ENCODE measurements at places on chromosomes 2 and 18.

GRCh38 chr2:232299927-232300674 lies 78.5 kb upstream of the ALPP start:
- DNase-seq, result no peak

DNA sequence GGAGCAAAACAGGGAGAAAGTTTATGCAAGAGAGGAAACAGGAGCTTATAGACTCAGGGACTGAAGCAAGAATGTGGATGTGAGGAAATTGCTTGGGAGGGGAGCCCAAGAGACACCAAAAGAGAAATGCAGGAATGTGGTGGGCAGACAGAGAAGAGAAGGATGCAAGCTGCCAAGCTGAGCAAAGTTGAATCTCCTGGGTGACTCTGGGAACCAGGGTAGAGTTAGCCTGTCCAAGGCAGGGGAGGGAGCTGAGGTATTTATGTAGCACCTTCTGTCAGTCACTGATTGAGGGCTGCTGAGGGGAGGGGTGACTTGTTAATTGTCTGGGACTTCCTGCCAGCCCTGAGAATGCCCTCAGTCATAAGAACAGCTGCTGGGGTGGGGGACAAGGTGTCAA lies 464.3 kb downstream of the NBAS start:
- no peak for DNase-seq

- DNase-seq, result no peak
These were observed 26.3 kb downstream of the ACSL3 start for GRCh38 chr2:222887124-222887523.

DNA sequence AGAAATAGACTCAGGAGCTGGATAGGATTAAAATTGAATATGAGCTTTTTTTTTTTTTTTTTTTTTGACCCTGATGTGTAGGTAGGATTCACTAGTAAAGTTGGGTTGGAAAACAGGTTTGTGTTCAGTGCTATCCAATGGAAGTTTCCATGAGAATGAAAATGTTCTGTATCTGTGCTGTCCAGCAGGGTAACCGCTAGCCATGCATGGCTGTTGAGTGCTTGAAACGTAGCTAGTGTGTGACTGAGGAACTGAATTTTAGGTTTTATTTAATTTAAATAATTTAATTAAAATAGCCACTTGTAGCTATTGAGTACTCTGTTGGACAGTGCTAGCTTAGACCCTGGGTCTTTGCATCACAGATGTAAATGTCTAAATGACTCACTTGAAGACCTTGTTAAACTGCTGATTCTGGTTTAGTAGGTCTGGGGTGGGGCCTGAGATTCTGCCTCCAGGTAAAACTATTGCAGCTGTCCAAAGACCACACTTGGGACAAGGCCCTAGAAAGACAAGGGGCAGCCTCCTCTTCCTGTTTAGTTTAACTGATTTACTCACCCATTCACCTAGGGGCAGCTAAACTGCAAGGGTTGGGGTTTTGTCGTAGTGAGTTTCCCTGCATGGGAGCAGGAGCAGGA lies 84.7 kb upstream of the STON1 start:
- DNase-seq, result no peak

GRCh38 chr2:27102329-27102728 lies 15.8 kb downstream of the KHK start:
- DNase-seq, result no peak

DNA sequence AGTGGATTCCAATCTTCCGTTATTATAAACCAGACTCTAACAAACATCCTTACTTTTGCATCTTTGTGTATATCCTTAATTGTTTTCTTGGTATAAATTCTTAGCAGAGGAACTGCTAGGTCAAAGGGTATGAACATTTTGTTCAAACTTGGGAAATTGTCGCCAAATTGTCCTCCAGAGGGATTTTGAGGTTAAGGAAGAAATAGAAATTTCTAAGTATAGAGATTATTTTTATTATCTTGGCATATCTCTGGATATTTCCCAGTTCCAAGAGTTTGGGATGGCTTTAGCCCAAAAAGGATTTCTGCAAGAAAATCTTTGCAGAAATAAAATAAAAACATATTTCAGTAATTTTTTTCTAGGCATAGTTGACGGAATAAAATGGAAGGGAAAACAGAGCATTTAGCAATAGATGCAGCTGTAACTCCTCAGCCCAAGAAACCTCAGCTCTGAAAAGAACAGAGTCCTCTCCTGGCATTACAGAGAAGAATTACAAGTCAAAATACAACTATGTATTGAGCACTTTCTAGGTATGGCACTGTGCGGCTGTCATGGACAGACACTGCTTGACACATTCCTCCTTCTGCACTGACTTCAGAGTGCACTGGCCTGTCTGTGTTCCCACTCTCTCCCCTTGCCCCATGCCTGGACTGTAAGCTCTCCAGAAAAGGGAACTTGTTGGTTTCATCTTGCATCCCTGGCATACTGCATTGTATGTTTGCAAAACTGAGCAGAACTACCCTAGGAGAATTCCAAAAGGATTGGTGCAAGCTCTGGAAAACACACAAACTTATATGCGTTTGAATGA lies 117.3 kb upstream of the STON1 start:
- DNase-seq, result no peak

DNA sequence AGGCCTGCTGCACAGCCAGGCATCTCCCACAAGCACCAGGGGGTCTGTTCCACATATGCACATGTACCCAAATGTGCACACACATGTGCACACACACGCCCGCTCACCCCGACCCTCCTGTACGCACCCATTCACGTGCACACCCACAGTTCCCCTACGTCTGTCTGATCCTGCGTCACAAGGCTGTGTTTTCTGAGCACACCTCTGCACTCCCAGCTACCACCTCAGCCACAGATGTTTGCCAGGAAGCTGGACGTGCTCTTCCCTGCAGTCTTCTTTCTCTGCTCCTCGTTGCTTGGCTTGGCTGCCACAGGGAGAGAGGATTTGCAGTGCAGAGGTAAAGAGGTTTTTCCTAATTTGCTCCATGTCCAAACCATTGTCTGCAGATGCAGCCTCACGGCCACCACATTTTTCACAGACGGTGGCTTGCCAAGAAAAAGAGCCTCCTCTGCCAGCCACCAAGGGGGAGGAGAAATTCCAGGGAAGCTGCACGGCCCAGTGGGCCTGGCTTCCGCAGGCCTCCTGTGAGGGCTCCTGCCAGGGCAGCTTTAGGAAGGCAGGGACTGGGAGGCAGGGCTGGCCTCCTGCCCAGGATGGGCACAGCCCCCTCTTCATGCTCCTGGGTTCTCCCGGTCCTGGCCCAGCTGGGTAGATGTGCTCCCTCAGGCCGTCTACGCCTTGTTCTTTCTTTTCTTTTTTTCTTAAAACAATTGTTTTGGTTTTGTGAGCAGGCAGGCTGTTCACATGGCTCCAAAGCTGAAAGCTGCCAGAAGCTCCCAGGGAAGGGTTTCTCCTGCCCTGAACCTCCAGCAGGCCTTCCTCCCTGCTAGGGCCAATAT lies 29.3 kb upstream of the HS6ST1 start:
- peak; percentile 93 for DNase-seq

DNA sequence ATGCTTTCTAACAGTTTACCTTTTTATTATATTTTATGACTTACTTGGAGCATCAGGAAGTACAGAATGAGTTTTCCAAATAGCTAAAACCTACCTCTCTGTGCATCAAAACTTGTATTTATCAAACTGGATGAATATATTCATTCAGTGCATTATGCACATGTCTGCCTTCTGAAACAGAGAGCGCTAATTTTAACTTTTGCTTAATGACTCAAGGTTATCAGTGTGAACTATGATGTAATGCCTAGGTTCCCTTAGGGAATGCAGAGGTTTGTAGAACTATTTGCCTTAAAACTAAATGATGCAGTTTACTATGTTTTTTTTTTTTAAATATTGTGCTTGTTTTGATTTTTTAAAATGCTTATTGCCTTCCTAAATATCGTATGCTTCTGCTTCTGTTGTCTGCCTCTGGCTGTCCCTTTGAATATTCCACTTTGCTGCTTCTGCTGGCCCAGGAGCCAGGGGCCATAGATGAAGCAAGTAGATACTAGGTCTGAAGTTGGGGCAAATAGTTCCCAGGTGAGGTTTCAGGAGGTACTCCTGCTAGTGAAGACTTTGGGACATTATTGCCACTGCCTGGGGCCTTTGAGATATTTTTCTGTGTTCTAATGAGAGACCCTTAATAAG lies 16.5 kb downstream of the TMEM178A start:
- no peak for DNase-seq

GRCh38 chr18:12907258-12907925 lies 23.4 kb upstream of the PTPN2 start:
- DNase-seq, result no peak

- no peak for DNase-seq
These were observed 699 bp upstream of the RAPGEF4 start for GRCh38 chr2:172734711-172735581.

DNA sequence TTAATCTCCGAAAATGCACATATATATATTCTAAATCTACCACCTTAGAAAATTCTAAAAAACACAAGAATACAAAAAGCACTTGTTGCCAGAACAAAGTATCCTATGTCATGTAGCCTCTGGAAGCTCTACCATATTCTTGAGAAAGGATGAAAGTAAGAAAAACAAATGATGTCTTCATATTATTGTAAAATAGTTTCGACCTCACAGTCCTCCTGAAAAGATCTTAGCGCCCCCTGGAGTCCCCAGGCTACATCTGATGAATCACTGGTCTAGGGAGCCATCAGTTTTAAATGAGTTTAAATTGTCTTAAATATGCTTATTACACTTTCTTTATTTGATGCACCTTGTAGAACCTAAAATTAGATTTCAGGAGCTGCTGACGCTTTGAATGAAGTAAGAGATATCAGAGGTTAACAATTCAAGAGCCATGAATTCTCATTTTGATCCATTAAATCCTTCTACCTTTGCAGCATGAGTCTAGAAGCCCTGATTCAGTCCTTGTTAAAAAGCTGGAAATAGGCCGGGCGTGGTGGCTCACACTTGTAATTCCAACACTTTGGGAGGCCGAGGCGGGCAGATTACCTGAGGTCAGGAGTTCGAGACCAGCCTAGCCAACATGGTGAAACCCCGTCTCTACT lies 138.8 kb downstream of the MCFD2 start:
- DNase-seq, result no peak

DNA sequence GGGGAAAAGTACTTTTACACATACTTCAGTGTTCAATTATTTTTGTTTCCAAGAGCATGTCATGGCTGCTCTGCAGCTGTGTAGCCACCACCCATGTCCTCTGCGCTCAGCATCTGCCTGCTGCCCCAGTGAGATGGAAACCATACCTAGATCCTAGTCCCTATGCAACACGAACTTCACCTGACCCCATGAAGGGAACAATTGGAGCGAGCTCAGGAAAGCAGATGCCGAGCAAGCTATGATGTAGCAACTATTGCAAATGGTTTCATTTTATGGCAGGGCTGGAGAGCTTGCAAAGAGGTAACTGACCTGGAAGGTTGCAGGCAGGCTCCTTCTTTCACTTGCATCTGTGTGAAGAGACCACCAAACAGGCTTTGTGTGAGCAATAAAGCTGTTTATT lies 1.3 kb upstream of the CCDC141 start:
- no peak for DNase-seq

DNA sequence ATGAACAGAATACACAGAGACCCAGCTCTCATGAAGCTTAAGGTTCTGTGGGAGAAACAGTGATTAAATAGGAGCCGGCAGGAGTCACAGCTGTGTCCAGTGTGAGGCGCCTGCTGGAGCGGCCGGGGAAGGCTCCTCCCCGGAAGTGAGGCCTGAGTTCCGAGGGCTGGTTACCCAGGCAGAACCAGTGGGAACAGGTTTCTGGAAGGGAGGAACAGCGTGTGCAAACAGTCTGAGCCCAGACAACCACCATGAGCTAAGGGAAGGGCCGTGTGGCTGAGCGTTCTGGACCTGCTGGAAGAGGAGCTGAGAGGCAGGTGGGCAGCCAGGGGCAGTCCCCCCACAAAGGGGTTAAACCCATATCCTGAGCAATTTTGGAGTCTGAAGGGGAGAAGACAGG lies 26.0 kb upstream of the NPAS2 start:
- no peak for DNase-seq

- no peak for DNase-seq
These were observed 244.9 kb downstream of the IRS1 start for GRCh38 chr2:226554701-226555100.

DNA sequence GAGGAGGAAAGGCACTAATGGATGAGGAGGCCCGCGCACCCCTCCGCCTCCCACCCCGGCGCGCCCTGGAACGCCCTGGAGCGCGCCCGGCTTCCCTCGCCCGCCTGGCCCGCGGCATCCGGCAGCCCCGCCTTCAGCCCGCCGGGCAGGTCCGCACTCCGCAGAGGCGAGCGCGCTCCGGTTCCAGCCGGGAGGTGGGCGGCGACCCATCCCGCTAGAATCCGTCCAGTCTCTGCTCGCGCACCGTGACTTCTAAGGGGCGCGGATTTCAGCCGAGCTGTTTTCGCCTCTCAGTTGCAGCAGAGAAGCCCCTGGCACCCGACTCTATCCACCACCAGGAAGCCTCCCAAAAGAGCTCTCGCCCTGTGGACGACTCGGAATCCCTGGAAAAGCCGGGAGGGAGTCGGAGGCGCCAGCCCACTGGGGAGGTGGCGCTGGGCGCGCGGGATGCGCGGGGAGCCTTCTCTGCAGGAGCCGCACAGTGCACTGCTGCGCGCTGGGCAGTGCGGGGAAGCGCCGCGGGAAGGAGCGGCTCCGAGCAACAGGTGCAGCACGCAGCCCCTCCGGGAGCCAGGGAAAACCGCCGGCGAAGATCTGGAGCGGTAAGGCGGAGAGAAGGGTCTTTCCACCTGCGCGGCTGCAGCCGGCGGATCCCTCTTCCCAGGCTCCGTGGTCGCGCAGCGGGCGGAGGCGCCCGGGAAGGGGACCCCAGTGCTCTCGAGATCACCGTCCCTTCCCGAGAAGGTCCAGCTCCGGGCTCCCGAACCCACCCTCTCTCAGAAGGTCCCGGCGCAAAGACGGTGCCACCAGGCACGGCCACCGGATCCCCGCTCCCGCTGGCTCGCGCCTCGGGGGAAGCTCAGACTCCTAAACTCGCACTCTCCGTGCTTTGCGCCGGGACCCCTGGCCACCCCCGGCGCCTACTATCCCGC lies at the start of gene GALR1:
GALR1 (plus strand) TSS at position 280 of the 932 bp plus-strand sequence. CDS start 701 bp downstream, outside the sequence.
- DNase-seq, result no peak

GRCh38 chr2:205375461-205376448 lies 306.5 kb upstream of the NRP2 start:
- no peak for DNase-seq

- peak; percentile 47 for DNase-seq
These were observed 71.0 kb downstream of the TPO start for GRCh38 chr2:1484131-1484884.

DNA sequence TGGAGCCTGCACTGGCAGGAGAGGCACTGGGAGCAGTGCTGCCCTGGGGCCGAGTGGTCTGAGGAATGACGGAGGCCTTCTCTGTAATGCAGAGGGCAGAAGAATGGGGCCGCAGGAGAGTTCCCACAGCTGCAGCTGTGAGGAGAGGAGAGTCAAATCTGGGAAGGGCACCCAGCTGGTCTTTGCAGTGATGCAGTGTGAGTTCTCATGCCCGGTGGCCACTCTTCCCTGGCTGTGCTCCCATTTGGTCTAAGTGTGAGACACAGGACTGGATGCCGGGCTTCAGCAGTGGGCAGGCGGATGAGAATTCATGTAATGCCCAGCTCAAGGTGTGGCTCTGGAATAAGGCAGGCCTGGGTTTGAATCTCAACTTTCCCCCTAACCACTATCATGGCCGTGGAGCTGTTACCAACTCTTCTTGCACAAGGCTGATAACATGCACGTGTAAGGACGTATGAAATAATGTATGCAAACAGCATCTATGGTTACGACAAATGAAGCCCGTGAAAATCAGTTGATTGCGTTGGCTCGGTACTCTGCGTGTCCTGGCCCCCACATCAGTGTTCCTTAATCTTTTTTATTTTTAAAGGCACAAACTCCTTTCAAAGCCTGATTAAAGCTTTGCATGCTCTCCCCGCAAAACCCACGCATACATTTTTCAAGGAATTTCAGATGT lies 71.6 kb downstream of the ACKR3 start:
- no peak for DNase-seq

Data from breast epithelium (tissue), 4 donors.